MV-4-11 (cell line): ENCODE measurements at places on chromosomes 6 and 20.

DNA sequence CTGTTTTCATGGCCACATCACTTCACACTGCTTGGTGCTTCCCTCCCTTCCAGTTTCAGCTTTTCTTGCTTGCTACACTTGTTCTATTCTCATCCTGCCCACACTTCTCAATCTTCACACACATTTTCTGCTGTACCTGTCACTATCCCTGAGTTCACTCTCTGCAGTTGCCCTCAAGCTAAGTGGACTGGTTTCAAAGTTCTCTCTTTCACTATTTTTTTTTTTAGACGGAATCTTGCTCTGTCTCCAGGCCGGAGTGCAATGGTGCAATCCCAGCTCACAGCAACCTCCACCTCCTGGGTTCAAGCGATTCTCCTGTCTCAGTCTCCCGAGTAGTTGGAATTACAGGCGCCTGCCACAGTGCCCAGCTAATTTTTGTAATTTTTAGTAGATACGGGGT lies 130.6 kb upstream of the FAM83B start:
- no peak for DNase-seq

GRCh38 chr6:126076992-126077664 lies 90.8 kb downstream of the TRMT11 start:
- DNase-seq: no peak

- peak; percentile 39 for DNase-seq
Observed at GRCh38 chr6:153215242-153215641, 84.2 kb upstream of the RGS17 start.

DNA sequence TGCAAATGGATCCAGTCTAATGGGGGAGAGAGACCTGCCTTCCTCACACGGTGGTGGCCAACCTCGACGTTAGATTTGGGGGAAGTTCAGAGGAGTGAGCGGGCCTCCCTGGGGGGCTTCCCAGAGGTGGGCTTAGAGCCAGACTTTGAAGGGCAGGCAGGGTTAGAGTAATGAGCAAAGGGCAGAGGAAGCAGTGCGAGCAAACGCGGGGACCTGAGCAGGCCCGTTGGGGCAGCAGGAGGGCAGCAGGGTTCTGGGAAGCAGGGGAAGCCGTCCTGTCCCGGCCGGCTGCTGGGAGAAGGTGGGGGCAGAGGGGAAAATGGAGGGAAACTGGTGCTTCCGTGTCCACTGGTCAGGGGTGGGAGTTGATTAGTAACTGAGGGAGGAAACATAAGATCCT lies 212.7 kb upstream of the QKI start:
- no peak for DNase-seq

DNA sequence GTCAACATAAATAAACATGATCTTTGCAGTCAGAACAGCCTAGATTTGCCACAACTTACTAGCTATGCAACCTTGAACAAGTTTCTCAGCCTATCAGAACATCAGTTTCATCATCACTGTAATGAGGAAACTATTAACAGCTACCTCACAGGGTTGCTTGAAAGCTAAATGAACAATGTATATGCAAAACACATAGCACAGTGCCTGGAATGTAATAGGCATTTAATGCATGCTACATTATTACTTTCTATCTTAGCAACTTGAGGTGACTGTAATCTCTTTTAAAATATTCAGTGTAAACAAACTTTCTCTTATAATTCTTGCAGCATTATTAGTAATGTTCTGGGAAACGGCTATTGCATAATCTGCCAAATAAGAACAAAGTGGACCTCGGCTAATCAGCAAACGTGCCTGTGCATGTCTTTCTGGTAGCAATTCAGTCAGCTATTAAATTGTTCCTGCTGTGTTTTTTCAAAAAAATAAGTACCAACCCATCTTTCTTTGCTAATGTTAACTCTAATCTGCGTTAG lies 61.5 kb downstream of the SYNE1 start:
- no peak for DNase-seq

- peak; percentile 42 for DNase-seq
Observed at GRCh38 chr6:52595000-52595795, 18.3 kb upstream of the TRAM2 start.

DNA sequence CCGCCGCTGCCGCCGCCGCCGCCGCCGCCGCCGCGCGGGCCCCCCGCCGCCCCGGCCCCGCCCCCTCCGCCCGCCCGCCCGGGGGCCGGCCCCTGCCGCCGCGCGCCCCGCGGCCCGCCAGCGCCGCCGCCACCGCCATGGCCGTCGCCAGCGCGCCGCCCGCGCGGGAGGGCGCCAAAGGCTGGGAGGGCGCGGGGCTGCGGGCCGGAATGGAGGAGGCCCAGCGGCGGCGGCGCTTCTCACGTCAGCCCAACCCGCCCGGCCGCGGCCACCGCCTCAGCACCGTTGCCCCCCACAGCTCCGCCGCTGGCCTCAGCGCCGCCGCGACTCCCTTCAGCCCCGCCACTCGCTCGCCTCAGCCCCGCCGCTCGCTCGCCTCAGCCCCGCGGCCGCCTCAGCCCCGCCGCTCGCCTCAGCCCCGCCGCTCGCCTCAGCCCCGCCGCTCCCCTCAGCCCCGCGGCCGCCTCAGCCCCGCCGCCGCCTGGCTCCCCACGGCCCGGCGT lies 258 bp downstream of the PHF10 start:
- DNase-seq: no peak

GRCh38 chr6:164013480-164014208 lies 599.1 kb downstream of the QKI start:
- peak; percentile 6 for DNase-seq

DNA sequence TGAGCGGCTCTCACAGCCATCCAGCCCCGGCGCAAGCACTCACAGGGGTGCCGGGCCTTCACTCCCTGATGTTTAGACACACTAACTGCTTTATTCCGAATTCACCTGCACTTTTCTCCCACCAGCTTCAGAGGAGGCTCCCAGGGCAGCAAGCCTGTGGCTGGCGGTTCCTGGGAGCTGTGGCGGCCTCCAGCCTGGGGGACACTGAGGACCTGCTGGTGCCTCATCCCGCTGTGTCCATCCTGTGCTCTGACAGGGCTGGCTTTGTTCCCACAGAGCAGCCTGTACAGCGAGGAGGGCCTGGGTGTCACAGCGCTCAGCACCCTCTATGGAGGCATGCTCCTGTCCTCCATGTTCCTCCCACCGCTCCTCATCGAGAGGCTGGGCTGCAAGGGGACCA lies 3.1 kb downstream of the UNC93A start:
- DNase-seq: no peak

DNA sequence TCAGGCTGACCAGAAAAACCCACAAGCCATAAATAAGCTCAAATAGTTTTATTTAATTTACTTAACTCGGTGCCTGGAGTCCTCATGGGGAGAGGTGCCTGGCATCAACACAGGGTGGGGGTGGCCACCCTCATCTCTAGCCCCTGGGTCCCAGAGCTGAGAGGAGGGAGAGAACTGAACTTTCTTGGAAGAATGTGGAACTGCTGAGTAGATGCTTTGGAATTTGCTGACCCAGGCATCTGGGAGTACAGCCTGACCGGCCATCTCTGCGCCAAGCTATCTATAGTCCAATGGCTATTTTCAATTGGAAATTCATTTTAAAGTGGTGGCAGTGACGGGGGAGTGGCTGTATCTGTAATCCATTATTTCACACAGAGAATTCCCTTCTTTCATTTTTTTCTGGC lies 104.8 kb downstream of the CDH26 start:
- no peak for DNase-seq

- no peak for DNase-seq
Observed at GRCh38 chr6:215335-216034, 76.8 kb upstream of the DUSP22 start.

DNA sequence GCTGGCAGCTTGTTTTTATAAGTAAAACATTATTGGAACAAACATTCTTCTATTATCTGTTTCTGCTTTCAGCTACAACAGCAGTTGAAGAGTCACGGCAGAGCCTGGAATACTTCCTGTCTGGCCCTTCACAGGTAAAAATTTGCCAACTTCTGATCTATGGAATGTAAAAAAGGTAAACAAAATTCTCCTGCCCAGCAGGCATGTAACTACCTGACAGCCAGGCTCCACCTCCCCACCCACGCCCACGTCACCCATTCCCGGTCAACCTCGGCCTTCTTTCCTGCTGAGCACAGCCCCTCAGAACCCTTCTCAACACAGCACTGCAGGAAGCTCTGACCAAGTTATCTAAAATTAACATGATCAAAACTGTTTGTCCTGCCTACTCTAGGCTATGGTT lies 166.0 kb downstream of the DLL1 start:
- DNase-seq: no peak

GRCh38 chr6:33064723-33065122 lies 8.7 kb downstream of the HLA-DPA1 start:
- DNase-seq: no peak

- no peak for DNase-seq
Observed at GRCh38 chr6:54768494-54768893, 78.1 kb upstream of the FAM83B start.

GRCh38 chr6:158021376-158021775 lies 39.7 kb downstream of the SYNJ2 start:
- DNase-seq: no peak

- no peak for DNase-seq
Observed at GRCh38 chr6:287489-287860, 4.8 kb upstream of the DUSP22 start.

DNA sequence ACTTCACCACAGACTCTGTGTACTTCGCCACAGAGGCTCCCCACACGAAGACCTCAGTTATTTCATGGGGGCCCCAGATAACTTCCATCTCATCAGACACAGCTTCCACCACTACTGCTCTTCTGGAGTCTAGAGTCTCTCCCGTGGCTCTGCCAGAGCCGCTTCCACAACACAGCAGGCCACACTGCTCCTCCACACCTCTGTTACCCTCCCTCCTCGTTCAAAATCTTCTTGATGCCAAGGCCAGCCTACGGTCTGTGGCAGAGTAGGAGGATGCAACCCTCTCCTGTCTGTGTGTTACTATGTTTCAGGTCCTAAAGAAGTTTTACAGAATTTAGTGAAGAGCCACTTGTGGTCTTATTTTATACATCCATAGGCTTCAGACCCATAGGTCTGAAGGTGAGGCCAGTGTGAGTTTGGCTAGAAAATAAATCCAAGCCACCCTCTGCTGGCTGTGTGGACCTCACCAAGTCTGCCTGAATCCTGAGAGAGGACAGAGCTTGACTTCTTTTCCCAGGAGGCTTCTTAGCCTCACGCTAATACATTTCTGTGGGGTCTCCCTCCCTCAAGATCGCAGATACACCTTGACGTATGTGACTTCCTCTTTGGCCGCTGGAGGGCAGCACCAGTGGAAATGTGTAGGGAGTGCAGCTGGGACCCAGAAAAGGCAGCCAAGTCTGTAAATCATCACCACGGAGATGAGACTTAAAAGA lies 197.7 kb downstream of the FAXC start:
- DNase-seq: no peak

- no peak for DNase-seq
Observed at GRCh38 chr6:55293116-55293515, 34.2 kb upstream of the GFRAL start.

DNA sequence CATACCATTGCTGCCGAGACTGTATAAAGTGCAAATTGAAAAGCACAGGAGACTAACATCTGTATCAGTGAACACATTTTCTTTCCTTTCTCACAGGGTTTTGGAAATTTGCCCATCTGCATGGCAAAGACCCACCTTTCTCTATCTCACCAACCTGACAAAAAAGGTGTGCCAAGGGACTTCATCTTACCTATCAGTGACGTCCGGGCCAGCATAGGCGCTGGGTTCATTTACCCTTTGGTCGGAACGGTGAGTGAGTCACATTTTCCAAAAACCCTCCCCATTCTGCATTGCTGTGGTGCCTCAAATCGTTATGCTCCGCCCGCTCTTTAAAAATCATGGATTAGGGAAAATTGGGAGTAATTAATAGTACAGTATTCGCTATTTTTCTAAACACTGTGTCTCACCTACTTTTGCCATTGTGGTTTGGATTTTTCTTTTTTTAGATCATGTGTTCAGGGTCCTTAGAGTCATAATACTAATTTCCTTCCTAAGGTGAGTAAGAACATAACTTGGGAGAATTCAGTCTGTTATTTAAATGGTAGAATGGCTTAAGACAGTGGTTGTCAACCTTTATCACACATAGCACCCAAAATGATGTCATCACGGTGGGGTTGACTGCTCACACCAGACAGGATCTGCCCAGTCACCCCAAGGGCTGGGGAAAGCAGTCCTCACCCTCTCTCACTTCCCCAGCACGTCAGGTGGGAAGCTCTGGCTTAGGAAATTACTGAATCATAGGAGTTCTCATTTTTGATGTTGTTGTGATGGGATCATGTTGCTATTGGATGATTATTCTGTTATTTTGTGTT lies 171.6 kb downstream of the MTHFD1L start:
- DNase-seq: peak; percentile 31

DNA sequence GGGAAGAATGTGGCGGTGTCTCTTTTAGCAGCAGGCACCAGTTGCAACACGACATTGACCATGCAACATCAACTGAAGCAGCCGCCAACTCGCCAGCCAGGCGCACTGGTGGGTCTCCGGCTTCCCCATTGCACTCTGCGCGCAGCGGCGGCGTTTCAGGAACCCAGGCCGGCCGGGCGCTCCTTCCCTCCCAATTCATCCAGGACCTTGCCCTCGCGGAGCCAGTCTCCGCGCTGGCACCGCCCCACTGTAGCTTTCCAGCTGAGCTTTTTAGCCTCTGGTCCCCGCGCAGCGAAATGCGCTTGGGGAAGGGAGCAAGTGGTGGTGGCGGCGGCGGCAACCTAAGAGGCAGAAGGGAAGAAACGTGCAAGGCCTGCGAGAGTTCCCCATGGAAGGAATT lies 297.9 kb upstream of the RIMS1 start:
- no peak for DNase-seq

GRCh38 chr20:55488593-55488992 lies 516.7 kb downstream of the CBLN4 start:
- DNase-seq: no peak

GRCh38 chr6:120254651-120255050 lies 905.1 kb upstream of the MAN1A1 start:
- no peak for DNase-seq

DNA sequence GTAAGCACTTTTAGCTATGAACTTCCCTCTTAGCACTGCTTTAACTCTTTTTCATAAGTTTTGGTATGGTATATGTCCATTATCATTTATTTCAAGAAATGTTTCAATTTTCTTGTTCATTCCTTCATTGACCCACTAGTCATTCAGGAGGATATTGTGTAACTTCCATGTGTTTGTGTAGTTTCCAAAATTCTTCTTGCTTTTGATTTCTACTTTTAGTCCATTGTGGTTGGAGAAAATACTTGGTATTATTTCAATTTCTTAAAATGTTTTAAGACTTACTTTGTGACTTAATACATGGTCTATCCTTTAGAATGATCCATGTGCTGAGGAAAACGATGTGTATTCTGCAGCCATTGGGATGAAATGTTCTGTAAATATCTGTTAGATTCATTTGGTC lies 176.5 kb downstream of the CENPW start:
- DNase-seq: no peak

DNA sequence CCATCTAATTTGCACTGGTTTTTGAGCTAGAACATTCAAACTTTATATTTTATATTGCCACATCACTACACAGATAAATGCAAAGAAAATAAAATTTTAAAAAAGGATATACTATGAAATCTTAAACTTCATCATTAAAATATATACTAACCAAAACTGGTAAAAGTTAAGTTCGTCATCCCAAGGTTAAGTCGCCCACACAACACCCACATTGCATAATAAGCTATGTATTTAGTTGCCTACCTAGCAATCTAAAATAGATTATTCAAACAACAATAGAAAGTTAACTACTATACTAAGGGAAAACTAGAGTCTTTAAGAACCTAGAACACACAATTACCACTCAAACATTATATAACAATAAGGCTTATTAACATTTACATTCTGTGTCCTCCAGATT lies 24.5 kb downstream of the PDE10A start:
- DNase-seq: no peak
